ENCODE measurements at places on chromosomes 12 and 14.
A peak's percentile ranks its signal among the peaks of the same experiment; 100 is the strongest.

DNA sequence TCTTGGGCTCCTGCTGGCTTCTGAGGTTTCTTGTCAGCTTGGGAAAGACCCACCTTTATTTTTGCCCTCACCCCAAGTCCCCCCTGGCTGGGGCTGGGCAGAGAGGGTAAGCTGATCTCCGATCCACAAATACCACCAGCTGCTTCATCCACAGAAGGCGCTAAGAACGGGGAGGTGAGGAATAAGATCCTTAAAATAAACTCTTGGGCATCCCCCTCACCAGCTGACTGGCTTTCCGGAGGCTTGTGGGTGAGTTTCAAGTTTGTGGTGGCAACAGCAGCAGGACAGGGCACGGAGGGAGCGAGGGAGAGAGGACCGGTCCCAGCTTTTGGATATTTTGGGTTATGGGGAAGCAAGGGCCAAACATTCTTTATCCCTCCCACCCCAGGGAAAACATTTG is 20.8 kb upstream of the HSPB8 start:
- no peak for DNase-seq

GRCh38 chr14:94395888-94396574 is 7.6 kb upstream of the SERPINA1 start:
- DNase-seq, result no peak

GRCh38 chr12:81610955-81611889 is 147.9 kb downstream of the PPFIA2 start:
- no peak for DNase-seq

DNA sequence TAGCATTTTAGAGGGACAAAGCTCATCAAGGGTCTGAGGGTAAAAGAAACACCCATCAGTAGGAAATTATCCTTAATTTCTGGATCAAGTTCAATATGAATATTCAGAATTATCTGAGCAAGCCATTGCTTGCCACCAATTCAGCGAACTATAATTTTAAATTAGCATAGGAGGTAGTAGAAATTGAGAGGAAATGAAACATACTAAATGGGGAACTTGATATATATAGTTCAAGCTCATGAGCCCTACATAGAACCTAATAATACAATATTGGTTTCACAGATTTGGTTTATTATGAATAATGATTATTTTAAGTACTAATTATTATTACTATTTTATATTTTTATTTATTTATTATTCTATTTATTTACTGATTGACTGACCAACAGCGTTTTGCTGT is 42.1 kb upstream of the GXYLT1 start:
- DNase-seq, result no peak

DNA sequence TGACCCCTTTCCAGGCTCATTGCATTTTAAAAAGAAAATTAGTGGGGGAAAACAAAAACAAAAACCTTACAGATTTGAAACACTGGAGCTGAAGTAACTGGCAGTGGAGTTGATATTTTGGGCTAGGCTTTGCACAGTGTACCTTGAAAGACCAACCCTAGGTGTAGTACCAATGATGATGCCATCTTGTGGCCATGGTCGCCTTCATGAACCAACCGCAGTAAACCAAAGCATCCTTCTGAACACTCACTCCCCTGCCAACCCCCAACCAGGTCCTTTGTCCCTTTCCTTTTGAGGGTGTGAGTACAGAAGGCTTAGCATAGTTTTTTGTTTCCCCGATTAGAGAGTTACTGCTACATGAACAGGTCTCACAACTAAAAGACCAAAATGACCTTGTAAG is 5.9 kb downstream of the TOMM20L start:
- DNase-seq, result no peak

- DNase-seq, result no peak
Observed at GRCh38 chr12:108638141-108638827, 4.6 kb upstream of the SELPLG start.

DNA sequence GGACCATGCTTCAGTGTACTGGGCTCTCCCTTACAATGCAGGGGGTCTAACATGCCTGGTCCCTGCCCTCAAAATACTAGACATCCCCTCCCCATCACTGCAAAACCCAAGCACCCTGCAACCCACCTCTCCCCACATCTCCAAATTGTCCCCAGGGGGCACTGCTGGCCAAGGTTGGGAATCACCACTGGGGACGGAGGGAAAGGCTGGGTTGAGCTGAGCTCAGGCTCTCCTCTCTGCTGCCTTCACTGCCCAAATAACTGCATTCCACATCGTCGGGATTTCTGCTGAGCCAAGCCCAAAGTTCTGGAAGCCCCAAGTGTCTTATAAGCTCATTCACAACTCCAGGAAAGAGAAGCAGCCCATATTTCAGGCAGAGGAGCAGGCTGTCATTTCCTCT is 69.6 kb downstream of the NT5DC3 start:
- DNase-seq, result no peak

DNA sequence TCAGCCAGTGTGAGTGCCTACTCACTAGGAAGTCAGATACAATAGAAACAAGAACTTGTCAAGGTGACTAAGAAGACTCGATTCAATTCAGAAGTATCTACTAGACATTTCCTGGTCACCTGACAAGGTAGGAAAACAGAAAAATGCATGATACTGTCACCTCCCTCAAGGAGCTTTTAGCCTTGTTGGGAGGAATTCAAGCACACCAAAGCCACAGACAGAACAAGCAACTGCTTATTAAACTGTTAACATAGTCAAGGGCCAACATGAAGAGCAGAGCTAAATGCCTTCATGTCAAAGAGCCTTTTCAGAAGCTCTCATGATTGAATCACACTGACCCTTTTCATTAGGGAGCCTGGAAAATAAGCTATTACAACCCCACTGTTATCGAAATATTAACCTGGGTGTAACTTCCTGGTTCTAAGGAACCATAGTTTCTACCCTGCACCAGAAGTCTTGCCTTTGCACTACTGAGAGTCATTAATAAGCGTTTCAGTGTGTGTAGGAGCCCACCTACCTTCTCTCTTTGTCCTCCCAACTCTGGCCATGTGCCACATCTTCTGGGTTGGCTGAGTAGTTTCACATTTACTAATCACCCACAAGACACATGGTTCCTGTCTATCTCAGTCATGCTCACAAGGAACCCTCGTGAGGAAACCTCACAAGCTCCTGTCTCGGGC is 31.0 kb upstream of the LGALS3 start:
- no peak for DNase-seq

GRCh38 chr14:33916663-33917565 is 34.0 kb downstream of the EGLN3 start:
- peak; percentile 12 for DNase-seq

GRCh38 chr12:107092669-107093416 is 506 bp downstream of the CRY1 start:
- no peak for DNase-seq

DNA sequence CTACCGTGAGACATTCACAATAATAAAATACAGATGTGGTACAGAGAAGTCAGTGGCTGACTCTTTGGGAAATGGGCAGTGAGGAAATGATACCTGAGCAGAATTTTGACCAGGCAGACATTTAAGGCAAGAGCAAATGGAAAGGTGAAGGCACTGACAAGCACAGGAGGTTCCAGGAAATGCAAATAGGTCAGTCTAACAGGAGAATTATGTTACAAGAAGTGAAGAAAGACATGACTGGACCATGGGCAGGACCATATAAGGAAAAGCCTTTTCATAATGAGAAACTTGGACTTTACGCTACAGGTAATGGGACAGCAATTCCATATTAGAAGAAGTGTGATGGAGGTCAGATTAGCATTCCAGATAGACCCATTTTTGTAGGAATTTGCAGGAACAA is 338.9 kb downstream of the PDZRN4 start:
- DNase-seq, result no peak

DNA sequence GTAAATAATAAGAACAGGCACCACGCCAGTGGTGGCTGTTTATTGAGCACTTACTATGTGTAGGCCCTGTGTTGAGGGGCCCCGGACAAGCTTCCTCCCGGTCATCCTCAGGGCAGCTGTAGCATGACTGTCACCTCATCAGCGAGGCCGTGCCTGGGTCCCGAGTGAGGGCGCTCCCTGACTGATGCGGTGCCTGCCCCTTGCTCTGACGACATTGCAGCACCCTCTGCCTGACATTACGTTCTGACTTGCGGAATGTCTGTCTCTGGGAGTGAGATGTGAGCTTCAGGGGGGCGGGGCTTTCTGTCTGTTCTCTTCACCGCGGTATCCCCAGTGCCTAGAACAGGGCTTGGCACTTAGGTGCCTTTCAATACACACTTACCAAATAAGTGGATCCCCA is 167.6 kb downstream of the RBM19 start:
- no peak for DNase-seq

DNA sequence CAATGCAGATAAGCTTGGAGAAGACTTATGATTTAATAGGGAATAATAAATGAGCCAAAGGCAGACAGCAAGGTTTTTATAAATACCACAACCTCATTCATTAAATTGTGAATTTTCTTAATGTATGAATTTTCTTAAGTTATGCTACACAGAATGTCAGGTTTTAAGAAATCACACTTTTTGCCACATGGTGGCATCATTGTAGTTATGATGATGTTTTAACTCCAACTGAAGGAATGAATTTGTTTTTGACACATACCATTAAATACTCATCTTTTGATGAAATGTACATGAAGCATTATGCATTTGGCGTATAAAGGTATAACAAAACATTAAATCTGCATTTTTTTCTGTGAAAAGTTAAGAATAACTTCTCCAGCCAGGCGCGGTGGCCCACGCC is 524.1 kb upstream of the FBXO33 start:
- DNase-seq, result no peak

GRCh38 chr14:92847278-92847677 is 53.2 kb downstream of the GOLGA5 start:
- DNase-seq, result no peak

DNA sequence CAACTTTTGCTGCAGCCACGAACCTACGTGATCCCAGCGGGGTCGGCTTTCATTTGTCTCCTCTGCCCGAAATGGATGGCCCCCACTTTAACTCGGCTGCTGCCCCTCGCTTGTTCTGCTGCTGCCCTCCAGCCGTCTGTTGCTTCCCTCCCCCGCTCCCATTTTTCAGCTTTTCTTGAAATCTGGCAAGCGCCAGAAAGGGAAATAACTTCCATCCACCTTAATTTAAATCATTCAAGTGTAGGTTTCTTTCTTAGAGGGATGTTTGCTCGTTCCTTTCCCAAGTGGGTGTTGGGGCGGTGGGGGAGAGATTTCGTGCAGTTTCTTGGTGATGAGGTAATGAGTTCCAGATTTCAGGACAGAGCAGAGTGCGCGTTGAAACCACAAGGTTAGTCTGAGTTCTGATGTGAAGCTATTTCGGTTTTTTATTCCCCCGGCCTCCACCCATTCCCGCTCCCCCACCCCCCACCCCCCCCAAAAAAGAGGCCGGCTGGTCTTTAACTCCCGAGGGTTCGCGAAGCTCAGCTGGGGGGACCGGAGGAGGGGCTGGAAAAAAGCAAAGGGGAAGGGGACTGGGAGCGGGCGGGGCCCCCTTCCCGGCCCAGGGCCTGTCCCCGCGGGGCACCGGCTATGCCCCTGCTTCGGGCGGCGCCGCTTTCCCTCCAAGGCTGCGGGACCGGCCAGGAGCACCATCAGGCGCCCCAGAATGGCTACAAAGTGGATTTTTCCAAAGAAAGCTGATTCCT is 2.2 kb upstream of the ZFP36L1 start:
- DNase-seq, result no peak

- no peak for DNase-seq
Observed at GRCh38 chr12:26188641-26189040, 6.7 kb upstream of the SSPN start.

- no peak for DNase-seq
Observed at GRCh38 chr12:102954134-102954533, 3.3 kb upstream of the ASCL1 start.

DNA sequence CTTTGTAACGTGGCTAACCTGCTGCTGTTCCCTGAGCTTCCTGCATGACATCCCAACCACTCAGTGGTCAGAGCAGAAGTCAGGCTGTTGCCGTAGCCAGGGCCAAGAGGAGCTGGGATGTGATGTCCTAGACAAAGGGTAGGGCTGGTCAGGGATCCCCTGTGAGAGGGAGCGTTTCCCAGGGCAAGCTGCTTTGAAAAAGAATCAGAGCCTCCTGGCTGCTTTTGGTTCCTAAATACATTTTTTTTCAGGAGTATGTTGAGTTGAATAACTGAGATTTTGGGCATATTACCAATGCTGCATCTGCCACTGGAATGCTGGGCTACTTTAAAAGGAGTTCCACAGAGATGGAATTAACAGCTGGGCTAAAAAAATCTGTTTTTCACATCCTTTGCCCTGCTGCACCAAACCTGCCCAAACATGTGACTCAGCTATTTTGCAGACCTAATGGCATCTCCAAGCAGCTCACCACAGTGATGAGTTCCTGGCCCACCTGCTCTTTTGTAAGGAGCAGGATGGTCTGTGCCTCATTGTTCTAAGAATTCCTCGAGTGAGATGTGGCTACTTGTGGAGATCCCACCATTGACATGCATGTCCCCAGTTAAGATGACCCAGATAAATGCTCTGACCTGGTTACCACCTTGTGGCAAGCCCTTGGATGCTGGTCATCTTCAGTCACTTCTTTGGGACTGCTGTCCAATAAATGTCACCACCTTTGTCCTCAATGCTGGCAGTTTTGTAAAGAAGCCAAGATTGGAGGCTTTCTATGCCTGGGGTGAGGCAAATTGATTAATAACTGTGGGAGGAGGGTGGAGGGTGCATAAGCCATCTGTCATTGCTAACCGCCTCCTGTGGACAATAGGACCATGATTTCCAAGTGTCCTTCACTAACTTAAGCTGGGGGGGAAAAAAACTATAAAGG is 24.1 kb downstream of the ANKRD13A start:
- DNase-seq, result no peak

GRCh38 chr12:90995010-90995409 is 9.8 kb downstream of the EPYC start:
- DNase-seq, result no peak

DNA sequence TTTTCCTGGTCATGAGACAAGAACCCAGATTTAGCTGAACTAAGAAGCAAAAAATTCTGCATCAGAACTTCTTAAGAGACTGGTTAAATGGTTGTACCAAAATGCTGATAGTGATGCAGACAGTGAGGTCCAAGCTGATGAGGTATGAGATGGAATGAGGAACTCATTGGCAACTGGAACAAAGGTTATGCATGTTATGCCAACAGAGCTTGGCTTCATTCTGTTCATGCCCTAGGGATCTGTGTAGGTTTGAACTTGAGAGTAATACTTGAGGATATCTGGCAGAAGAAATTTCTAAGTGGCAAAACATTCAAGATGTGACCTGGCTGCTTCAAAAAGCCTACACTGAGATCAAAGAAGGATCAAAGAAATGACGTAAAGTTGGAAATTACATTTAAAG is 398.0 kb downstream of the FSCB start:
- DNase-seq, result peak; percentile 34

GRCh38 chr12:57231276-57232021 is 1.9 kb downstream of the SHMT2 start:
- DNase-seq, result no peak

GRCh38 chr14:70097576-70098249 is 91.0 kb downstream of the SLC8A3 start:
- no peak for DNase-seq

DNA sequence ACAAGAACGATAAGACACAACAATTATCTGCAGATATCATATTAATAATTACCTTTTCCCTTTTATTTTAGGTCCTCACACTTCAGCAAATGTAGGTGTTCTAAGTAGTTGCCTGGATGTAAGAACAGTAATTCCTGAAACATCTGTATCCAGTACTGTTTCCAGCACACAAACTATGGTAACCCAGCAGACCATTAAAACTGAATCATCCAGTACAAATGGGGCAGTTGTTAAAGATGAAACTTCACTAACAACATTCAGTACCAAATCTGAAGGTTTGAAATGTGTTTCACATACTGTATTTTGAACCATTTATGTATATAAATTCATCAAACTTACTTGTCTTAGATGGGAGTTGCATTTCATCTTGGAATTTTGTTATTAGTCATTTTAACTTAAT is 31.0 kb downstream of the HCFC2 start:
- no peak for DNase-seq

Data from epithelial cell of prostate (primary cell).